Aorta (tissue), 5 donors: ENCODE measurements at places on chromosomes 6 and 20.

GRCh38 chr6:5152460-5152859 is 67.3 kb downstream of the PPP1R3G start:
- DNase-seq: no peak

DNA sequence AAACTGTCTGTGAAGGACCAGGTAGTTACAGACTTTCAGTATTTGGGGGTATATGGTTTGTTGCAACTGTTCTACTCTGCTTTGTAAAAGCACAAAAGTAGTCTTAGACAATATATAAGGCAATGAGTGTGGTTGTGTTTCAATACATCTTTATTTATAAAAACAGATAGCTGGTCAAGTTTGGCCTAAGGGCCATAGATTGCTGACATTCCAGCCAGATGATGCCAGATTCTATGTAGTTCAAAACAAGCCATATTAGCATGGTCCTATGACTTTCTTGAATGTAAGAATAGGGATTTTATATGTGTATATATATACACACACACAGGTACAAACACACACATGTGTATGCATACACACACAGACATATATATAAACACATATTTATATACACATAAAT is 201.8 kb downstream of the GRIK2 start:
- no peak for DNase-seq

DNA sequence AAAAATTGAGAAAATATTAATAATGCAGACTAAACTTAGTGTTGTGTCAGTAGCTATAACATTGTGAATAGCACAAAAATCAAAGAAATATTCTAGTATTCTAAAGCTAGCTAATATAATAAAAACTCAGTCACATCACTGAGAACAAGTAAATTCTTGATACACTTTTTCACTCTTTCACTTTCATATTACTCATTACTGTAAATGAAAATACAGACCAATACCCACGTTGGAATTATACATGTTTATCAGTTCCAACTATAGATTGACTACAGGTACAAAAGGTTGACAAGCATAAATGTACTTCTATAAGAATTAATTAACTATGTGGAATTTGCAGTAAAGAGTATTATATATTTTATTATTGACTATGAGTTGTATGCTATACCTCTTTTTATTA is 1043.4 kb upstream of the FLRT3 start:
- no peak for DNase-seq

DNA sequence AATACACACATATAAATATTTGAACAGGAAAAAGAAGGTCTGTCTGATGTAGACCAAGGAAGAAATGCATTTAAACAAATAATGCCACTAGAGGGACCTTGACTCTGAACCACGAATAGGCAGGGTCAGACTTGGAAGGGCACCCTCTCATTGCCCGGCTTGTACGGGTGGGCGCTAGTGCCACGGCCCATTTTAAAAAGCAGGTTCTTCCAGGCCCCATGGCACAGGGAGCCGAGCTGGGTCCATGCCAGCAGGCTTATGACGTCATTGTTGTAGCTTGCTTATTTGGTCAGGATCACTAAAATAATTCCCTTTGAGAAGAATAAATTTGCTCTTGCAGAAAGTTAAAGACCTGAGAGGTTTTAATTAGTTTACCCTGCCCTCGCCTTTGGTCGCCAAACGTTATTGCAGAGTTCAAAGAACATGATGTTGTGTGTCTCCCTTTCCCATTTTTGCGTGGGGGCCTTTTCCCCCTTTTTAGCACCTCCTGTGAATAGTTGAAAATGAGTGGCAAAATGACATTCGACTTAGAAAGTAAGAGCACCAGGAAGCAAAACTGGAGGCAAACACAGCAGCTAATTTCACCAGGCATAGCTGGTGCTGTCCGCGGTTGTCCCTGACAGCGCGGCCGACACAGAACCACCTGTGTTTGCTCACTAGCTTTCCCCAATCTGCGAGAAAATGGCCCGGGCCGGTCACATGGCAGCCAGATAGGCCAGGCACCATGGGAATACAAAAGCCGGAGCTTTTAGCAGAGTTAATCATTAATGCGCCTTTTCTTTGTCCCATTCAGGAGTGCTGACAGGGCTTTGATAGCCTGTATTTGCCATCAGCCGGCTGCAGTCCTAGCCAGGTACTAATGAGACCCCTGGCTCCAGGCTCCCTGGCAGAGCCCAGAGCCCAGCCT is 93.8 kb downstream of the FOXA2 start:
- no peak for DNase-seq

DNA sequence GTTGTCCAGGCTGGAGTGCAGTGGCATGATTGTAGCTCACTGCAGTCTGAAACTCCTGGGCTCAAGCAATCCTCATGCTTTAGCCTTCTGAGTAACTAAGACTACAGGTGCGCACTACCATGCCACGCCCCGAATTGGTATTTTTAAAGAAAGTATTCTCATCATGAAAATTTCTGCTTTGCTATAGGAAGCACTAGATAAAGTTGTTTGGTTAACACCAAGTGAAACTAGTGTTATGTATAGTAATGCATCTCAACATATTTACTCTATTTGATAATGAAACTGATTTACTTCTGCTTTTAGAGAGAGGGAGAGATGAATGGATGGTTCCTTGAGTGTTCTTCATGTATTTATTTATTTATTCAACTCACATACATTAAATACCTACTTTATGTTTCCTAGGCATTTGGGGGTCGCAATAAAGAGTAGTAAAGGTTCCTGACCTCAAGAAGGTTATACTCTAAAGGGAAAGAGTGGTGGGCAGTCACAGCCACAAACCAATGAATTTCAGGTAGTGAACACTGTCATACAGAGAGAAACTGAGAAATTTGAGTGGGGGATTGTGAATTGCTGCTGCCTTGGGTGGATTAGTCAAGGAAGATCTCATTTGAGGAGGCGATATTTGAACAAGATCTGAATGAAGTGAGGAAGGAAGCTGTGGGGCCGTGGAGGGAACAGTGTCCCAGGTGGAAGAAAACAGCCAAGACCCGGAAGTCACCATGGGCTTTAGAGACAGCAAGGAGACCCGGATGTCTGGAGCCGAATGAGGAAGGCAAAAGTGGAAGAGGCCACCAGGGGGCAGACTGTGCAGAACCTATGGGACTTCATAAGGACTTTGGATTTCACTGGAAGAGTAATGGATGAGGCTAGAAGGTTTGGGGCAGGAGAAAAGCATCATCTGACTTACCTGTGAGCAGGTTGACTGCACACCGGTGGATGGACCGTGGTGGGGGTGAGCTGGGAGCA is 185.6 kb downstream of the TSHZ2 start:
- DNase-seq: no peak

DNA sequence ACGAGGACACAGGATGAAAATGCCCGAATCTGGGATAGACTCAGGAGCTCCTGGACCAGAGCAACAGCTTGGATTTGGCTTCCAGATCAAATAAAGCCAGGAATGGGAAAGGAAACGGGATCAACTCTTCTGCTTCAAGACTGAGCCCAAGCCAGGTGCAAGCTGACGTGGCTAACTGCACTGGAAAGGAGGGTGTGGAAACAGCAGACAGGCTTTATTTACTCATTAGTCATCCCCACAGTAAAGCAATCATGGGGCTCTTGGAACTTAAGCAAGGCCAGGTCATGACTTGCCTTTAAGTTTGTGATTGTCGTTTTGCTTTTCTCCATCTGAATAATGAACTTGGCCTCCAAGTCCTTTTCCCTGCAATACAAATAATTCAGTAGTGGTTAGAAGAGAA is 45.2 kb downstream of the KIF16B start:
- no peak for DNase-seq

DNA sequence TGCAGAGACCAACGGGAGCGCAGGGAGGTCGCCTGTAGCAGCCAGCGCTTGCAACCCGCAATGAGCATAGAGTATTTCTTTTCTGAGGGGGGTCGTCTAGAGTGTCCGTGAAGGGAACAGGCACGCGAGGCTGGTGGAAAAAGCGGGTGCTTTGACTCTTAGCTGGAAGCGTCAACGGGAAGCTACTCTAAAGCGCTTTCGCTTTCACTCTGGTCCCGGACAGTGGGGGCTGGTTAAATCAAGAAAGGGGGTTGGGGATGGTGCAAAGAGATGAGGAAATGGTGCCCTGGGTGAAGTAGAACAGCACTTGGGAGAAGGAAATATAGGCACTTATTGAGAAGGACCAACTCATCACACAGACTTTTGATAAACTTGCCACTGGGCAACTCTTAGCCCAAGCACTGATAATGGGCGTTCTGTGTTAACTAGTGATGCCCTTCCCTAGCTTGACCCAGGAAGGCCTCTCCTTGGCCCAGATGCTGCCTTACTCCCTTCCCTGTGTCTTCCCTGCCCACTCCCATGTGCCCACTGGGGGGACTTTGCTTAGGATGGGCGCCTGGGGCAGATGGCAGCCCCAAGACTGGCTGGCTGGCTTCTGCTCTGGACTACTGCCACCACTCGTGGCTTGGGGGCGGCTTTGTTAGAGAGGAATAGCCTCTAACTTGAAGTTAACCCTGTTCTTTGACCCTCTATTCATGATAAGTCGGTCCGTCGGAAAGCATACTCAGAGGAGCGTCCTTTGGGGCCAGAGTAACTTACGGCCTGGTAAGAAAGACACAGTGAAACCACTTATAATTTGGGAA is 585 bp downstream of the PSMB9 start:
- peak; percentile 69 for DNase-seq

GRCh38 chr6:25706314-25707014 is 48.1 kb upstream of the SLC17A4 start:
- no peak for DNase-seq

- no peak for DNase-seq
These were observed 112.6 kb downstream of the SASH1 start for GRCh38 chr6:148455225-148455624.

DNA sequence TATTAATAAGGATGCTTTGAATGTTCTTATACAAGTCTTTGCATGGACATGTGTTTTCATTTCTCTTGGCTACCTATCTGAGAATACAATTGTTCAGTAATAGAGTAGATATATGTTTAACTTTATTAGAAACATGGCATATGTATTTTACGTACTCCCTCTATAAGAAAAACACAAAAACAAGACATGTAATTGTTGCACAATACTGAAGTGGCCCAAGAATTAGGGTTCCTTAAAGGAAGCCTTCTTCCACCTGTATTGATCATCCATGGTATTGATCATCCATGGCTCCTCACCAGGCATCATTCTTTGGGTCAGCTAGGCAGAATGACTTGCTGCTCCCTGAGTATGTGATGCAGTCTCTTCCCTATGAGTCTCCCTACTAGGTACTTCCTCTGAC is 20.2 kb upstream of the HIVEP2 start:
- no peak for DNase-seq

DNA sequence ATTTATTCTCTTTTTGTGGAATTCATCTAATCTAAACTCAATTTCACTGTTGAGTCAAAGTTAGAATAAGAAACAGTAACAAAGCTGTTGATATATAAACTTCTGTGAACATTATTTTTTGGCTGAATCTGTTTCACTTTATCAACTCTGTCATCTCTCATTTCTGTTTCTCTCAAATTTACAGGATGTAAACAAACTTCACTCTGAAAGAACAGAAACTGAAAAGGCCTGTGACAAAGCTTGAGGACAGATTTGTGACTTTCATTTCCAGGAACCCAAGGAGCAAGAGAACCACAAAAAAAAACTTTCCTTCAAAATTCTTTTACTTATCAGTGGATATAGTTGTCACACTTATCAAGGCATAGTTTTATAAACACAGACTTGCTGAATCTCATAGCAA is 447.9 kb upstream of the OPRM1 start:
- DNase-seq: no peak

GRCh38 chr6:56002336-56002735 is 126.9 kb upstream of the BMP5 start:
- DNase-seq: no peak

GRCh38 chr20:39264506-39265172 is 302.5 kb downstream of the DHX35 start:
- DNase-seq: peak; percentile 82

GRCh38 chr6:99606656-99607415 is at the start of gene PRDM13:
Gene PRDM13 (plus strand): TSS chr6:99606833. CDS start chr6:99607035, 202 bp downstream.
- no peak for DNase-seq

DNA sequence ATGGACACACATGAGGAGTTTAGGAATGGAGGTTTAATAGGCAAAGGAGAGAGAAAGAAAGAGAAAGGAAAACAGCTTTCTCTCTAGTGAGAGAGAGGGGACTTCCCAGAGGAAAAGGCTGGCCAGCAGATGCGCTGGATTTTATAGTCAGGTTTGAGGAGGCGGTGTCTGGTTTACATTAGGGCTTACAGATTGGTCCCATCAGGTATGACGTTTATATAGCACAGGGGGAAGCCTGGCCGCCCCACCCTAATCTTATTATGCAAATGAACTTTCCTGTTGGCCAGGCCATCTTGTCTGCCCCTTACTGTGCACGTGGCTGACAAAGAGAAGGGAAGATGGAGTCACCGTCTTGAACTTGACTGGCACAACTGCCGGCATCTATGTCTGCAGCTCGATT is 86.6 kb upstream of the QKI start:
- no peak for DNase-seq

DNA sequence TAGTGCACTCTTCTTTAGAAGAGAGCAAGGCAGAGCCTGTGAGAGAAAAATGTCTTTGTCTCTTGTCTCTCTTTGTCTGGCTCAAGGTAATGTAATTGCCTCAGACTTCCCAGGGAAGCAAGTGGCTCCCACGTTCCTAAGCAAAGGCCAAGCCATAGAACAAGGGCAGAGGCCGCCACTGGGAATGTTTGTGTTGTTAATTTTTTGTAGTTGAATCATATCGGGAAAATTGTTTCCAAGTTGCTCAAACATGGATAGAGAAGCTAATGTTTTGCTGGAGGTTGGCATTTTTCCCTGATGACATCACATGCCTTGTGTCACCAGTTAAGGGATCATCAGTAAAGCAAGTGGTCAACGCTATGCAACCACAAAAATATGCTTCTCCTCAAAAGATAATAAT is 211.5 kb upstream of the FOXA2 start:
- DNase-seq: peak; percentile 81

DNA sequence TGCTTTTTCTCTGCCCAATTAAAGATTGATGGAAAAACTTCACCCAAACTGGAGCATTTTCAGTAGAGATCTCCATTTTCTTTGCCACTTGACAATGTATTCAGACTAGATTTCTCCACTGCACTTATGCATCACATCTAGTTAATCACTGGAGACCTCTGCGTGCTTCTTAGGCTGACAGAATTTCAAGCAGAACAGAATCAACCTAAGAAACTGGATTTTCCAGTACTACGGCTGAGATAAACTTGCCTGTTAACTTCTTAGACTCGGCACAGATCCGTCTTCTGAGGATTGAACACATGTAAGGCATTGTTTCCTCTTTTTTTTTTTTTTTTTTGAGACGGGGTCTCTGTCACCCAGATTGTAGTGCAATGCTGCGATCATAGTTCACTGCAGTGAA is 139.2 kb downstream of the LRRC1 start:
- DNase-seq: no peak

- no peak for DNase-seq
These were observed 10.4 kb downstream of the ZSWIM3 start for GRCh38 chr20:45867819-45868176.

- DNase-seq: no peak
These were observed 56.4 kb downstream of the B4GALT5 start for GRCh38 chr20:49657118-49657901.

GRCh38 chr6:124996411-124996810 is 34.2 kb downstream of the RNF217 start:
- DNase-seq: no peak
